Frontal cortex (tissue), 4 donors: ENCODE measurements at places on chromosomes 12 and 14.

- no peak for DNase-seq
Observed at GRCh38 chr12:45205165-45205825, 10.6 kb upstream of the ANO6 start.

GRCh38 chr14:30179381-30180130 is 251.9 kb upstream of the PRKD1 start:
- no peak for DNase-seq

GRCh38 chr12:1523558-1524050 is 70.8 kb downstream of the FBXL14 start:
- DNase-seq, result no peak

DNA sequence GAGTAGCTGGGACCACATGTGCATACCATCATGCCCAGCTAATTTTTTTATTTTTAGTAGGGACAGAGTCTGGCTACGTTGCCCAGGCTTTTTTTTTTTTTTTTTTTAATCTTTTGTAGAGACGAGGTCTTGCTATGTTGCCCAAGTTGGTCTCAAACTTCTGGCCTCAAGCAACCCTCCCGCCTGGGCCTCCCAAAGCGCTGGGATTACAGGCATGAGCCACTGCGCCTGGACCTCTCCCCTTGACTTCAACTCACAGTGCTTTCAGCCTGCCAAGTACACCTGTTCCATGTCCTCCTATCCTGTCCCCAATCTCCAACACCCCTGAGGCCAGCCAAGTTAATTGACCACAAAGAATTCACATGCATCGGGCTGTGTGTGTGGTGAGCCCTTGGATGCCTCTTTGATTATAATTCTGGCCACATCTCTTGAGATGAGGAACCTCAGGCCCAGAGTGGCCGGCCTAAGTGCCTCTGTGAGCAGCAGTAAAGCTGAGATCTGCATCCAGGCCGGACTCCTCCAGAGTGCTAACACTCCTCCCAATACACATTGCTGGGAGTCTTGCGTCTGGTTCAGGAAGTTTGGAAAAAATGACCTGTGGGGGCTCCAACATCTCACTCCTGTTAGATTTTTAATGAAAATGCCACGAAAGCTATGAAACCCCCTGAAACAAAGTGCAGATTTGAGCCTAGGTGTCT is 6.8 kb downstream of the RAB35 start:
- DNase-seq, result no peak

DNA sequence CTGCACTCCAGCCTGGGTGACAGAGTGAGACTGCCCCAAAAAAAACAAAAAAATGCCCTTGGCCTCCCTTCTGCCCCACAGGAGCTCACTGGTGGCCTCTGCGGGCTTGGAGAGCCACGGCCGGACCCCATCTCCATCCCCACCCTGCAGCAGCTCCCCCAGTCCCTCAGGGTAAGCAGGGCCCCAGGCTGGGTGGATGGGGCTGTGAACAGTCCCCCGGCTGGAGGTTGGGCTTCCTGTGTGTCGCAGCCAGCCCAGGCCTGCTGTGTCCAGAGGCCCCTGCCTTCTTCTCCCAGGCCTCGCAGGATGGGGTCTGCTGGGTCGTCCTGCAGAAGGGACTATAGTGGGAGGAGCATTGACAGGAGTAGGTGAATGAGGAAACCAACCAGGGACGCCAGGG is 15.4 kb upstream of the PUS1 start:
- no peak for DNase-seq

GRCh38 chr12:119202544-119202943 is 23.8 kb downstream of the HSPB8 start:
- no peak for DNase-seq

GRCh38 chr12:65871865-65872645 is 47.8 kb downstream of the HMGA2 start:
- DNase-seq, result no peak

DNA sequence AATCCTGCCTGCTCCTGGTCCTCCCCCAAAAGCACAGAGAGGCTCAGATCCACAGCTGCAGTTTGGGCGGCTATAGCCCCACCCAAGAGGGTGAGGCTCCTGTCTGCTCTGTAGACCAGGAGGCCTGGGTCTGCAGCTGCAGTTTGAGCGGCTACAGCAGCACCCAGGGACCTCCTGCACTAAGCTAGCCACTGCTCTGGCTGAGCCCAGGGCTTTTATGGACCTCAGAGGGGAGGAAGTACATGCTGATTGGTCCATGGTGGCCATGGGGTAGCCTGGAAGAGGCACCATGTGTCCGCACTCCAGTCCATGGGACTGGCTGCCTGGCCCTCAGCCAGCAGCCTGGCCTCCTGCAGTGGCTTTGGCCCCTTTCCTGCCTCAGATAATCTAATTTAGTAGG is 49.6 kb upstream of the GSC start:
- no peak for DNase-seq

DNA sequence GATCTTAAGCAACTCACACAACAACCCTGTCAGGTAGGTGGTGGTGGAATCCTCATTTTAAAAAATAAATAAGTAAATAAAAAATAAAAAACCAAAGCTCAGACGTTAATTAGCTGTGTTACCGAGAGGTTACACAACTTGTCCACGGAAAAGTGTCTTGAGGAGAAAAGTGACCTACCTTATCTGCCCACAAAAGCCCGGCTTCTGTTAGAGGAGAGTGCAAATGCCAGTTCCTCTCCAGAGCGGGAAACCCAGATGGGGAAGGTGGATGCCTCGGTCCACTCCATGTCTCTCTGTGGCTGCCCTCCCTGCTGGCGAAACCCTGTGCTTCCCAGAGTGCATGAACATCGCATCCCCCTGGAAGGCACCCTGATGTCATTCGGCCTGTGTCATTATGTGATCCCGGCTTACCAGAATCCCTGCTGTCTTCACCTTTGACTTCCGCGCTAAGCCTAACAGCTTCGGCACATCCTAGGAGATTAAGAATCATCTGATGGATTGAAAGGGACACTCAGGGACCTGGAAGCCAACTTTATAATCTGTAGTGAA is 6.4 kb downstream of the MLXIP start:
- no peak for DNase-seq

GRCh38 chr12:111529424-111530368 is 69.4 kb downstream of the ATXN2 start:
- peak; percentile 57 for DNase-seq

GRCh38 chr12:62259631-62259992 is 592 bp upstream of the USP15 start:
- DNase-seq, result peak; percentile 1

DNA sequence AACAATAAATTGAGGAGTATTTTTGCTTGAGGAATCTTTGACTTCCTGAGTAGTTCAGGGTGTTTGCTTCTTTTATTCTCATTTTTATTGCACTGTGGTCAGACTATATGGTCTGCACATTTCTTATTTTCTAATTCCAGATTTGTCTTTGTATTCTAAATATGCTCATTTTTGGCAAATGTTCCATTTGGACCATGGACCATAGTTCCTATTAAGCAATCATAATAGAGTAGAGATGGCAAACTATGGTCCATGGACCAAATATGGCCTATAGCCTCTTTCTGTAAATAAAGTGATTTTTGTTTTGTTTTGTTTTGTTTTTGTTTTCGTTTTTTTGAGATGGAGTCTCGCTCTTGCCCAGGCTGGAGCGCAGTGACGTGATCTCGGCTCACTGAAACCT is 2.1 kb downstream of the GPRC5A start:
- no peak for DNase-seq

DNA sequence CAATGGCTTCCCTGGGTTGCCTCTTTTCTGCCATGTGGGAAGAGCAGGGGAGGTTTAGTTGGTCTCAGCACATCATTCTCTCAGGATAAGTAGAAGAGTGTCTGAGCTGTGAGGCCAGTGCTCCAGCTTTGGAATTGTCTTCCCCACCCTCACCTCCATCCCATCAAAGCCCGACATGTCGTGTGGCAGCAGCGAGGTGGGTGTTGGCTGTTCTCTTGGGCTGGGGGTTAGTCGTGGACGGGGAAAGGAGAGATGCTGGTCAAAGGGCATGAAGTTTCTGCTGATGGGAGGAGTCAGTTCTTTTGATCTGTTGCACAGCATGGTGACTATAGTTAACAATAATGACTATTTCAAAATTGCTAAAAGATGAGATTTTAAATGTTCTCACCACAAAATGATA is 404.2 kb downstream of the TMEM121 start:
- no peak for DNase-seq

DNA sequence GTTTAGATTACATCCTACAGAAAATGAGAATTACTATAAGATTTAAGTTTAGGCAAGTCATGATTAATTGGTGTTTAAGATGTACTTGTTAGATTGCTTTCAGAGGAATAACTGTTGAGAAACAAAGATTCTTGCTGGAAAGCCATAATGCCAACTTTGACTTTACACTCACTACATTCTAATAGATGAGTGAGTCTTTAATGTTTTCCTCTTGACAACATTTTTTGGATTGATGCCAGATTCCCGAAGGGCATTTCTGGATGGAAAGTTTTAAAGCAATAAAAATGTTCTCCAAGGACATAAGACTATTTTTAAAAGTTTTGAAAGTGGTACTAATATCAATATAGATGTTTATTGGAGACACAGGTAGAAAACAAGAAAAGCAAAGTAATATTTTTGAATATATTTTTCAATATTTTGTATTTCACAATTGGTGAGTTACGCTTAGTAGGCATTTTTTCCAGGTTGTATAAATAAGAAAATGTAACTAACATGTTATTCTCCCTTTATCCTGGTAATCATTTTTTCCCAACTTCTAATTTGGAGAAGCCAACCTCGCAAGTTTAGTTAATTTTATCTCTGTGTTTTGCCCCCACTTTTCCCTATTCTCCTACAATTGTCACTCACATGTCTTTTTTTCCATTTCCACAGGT is 307.3 kb downstream of the CEP128 start:
- DNase-seq, result no peak

DNA sequence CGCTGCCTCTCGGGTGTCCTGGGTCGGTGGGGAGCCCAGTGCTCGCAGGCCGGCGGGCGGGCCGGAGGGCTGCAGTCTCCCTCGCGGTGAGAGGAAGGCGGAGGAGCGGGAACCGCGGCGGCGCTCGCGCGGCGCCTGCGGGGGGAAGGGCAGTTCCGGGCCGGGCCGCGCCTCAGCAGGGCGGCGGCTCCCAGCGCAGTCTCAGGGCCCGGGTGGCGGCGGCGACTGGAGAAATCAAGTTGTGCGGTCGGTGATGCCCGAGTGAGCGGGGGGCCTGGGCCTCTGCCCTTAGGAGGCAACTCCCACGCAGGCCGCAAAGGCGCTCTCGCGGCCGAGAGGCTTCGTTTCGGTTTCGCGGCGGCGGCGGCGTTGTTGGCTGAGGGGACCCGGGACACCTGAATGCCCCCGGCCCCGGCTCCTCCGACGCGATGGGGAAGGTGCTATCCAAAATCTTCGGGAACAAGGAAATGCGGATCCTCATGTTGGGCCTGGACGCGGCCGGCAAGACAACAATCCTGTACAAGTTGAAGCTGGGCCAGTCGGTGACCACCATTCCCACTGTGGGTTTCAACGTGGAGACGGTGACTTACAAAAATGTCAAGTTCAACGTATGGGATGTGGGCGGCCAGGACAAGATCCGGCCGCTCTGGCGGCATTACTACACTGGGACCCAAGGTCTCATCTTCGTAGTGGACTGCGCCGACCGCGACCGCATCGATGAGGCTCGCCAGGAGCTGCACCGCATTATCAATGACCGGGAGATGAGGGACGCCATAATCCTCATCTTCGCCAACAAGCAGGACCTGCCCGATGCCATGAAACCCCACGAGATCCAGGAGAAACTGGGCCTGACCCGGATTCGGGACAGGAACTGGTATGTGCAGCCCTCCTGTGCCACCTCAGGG is 679 bp downstream of the ARF6 start:
- no peak for DNase-seq

DNA sequence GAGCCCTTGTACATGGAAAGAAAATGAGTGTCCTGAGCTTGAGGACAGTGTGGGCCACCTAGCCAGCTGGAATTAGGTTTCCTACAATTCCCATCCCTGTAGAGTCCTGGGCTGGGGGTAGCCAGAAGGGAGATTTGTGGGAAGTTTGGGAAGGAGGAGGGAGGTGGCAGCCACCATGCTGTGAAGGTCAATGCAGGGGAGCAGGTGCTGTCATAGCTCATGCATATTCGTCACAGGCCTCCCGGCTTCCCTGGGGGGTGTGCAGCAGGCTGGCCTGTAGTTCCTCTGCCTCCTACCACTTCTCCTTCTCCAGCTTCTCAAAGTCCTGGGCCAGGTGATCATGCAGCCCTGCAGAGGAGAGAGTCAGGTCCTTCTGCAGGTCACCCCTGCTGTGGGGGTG is 121.3 kb downstream of the TBX3 start:
- DNase-seq, result no peak

GRCh38 chr14:24839617-24840203 is 205.7 kb upstream of the GZMB start:
- no peak for DNase-seq

DNA sequence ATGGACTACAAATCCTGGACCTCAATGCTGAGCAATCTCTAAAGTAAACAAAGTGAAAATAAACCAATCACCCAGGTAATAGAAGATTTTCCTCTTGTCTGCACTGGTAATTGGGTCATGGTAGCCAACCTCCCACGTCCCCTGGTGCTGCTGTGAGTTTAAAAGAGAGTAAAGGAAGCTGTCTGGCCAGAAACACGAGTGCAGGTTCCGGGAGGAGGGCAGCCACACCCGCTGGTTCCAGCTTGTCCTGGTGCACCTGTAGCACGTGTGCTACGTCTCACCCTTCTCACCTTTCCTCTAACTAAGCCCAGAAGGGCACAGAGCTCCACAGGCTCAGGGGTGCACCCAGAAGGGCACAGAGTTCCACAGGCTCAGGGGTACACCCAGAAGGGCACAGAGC is 5.4 kb downstream of the CRACR2A start:
- DNase-seq, result no peak

DNA sequence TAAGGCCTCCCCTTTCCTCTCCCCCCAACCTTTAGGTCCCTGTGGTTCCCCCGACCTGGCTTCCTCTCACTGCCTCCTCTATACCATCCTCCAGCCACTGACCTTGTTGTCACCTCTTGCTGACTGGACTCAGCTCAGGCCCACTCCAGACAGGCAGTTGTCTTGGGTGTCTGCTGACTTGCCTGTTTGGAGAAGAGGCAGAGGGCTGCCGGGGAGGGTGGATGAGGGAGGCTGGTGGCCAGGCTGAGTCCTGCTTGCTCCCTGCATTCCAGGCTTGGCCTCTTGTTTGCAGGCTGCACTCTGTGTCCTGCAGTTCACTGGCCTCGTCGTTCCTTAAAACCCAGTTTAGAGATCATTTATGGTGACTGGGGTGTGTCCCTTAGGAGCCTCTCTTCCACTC is 31.0 kb upstream of the RD3L start:
- DNase-seq, result no peak

- DNase-seq, result no peak
Observed at GRCh38 chr12:103964805-103965204, 867 bp upstream of the TDG start.

GRCh38 chr12:115521771-115522409 is 755.6 kb downstream of the MED13L start:
- DNase-seq, result no peak

DNA sequence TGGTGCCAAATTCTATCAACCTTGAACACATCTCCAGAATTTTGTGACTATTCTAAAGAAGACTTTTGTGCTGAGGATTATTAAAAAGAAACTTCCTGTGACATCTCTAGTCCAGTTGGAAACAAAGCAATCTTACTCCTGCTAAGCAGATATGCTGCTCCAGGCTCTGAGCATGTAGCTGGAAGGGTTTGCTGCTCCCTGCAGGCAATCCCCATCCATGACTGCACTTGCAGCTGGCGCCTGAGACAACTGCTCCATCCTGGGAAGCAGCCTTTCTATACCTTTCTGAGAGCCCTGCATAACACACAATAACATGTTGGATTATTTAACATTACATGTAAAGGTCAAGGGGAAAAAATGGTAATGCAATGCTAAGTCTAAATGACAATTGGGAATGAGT is 105.1 kb downstream of the NDUFA12 start:
- DNase-seq, result no peak
